ENCODE measurements at places on chromosomes 1 and 21. TPM values are rescaled to one million over a fixed set of nuclear protein-coding genes. Genes with fewer than 3 reads are reported as not detected.

GRCh38 chr1:218171302-218171893 is 113.7 kb upstream of the RRP15 start:
- DNase-seq = no peak

DNA sequence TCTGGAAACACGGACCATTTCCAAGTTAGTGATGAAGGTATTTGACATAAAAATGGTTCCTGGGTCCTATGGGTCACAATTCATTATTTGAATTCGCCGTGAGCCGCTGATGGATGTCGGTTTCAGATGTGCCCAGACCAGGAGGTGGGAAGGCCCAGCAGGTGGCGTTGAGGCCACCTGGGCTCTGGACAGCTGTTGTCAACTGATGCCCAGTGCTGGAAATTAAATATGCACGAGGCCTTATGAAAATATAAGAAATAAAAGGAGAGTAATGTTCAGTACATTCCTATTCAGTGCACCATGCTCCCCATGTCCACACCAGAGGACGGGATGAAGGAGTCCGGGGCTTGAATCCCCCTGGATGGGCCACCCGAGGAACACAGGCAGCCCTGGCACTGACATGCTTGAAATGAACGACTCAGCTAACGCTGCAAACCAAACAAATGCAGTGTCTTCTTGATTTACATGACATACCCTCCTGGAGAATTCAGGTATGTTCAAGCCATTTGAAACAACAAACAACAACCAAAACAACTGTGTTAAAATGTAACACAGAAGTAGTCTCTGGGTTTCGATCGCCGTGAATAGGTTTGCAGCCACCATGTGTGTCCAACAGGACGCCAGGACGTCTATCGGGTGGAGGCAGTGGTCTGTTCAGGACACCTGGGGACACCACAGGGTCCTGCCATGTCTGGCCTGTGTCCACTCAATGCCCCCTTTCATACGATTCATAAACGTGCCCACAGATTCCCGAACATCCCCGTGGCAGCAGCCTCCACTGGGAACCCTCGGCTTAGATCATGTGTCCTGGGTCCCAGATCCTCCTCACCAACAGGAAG is 6.1 kb downstream of the TFF3 start:
- no peak for DNase-seq

GRCh38 chr21:33950431-33951079 is 35.0 kb upstream of the ATP5PO start:
- DNase-seq = no peak

DNA sequence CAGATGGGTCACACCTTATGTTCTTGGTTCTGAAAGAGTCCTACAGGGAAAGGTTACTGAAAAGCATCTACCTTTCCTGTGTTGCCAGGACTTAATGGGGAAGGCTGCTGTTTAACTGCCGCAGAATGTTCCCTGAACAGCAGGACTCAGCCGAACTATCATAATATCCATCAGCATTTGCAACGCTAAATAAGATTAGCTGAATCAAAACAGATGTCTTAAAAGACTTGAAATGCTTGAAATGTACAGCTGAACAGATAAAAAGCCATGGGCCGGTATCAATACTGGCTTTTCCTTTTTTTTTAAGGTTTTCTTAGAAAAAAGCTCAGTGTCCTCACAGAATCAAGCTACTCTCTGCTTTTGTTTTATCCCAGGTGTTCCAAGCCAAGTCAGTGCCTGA is 19.7 kb upstream of the ATP13A2 start:
- no peak for DNase-seq

DNA sequence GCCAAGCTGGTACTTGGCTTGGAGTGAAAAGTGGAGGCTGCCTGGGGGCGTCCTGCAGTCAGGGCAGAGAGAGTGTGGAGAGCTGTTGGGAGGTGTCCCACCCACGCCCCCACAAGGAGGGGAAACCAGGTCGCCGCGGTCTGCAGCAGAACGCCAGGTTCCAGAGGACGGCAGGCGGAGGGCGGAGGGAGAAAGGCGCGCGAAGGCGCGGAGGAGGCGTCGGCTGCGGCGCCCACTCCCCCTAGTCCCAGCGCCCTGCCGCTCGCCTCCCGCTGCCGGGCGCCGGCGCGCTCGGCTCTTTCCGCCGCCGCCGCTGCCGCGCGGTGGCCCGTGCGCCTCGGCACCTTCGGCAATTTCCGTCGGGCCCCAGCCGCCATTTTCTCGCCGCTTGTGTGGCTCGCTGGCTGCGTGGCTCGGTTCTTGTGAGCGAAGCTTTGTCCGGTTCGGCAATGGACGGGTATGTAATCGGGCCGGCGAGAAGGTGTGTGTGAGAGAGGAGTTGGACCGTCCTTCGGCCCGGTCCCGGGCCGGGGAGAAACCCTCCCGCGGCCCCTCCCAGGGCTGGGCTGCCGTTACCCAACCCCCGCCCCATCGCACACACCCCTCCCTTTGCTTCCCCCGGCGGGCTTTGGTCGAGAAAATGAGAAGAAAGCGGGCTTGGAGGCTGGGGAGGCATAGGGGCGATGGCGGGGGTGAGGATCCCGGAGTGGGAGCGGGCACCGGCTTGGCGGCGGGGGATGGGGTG is at the start of gene PTBP2:
PTBP2 (plus strand) TSS at position 369 of the 745 bp plus-strand sequence; CDS start at position 450, 81 bp downstream.
- DNase-seq = peak; percentile 90

- DNase-seq = no peak
These were observed 1.6 kb upstream of the PIGK start for GRCh38 chr1:77220687-77221463.

DNA sequence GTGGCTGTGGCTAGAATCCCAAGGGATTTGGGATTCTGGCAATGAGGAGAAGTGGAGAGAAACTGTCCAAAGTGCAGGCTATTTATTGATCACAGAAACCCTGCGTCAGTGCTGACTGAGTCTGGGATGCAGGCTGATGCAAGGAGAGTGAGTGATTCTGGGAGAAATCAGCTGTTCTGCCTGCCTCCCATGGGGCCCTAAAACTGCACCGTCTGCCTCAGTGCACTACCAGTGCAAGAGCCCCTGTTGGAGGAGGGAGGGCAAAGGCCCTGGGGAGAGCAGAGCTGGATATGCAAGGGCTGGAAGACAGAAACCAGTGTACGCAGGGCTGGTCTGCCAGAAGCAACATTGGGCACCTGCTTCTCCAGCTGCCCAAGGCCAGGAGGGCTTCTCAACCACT is 42.6 kb downstream of the C1orf198 start:
- DNase-seq = no peak

Gene SLFNL1
- 4.8 TPM for total RNA-seq

Gene ORC1
- total RNA-seq = 0.68 TPM

All from lower lobe of right lung (tissue), 2 donors.